ENCODE measurements at places on chromosomes 4 and X. TPM values are rescaled to one million over a fixed set of nuclear protein-coding genes. Genes with fewer than 3 reads are reported as not detected.

DNA sequence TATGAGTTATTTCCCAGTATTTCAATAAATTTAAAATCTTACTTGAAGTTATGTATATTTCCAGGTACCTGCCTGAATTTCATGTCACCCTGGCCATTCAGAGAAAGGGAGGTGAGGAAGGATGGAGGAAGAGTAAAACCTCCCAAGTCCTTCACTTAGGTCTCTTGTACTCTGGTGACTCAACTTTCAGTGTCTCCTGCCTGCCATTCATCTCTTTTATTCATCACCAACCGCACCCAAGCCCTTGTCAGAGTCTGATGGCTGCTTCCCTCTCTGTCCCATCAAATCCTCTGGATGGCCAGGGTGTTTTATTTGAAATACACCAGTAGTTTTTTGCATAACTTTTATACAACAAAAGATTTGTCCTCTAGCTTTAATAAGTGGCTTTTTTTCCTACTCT, 17.8 kb downstream of the TMPRSS11E start:
- no peak for DNase-seq

DNA sequence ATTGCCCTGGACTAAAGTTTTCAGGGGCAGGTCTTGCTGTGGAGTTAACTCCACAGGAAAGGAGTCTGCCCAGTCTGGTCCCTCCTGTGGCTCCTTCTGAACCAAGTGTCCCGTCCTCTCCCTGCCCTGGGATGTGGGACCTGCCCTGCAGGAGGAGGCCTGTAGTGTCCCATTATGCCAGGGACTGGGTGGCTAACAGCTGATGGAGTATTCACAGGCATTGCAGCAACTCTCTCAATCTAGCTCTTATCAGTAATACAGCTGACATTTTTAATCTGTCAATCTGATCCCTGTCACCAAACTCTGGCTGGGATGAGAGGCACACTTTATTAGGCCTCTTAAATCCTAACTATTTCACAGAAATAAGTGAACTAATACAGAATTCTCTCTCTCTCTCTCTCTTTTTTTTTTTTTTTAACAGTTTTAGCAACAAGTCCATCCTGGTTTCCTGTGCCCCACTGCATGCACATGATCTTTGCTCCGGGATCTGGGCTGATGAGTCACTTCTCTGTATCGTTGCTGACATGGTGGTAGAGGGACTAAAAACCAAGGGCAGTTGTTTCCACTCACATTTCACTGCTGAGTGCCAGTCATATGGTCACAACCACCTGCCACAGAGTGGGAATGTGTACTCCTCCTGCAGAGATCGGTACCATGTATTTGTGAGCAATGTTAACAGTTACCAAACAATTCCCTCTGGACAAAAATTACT, 39.1 kb downstream of the HAND2 start:
- no peak for DNase-seq

GRCh38 chrX:40468033-40468846, 112.5 kb upstream of the ATP6AP2 start:
- peak; percentile 41 for DNase-seq

DNA sequence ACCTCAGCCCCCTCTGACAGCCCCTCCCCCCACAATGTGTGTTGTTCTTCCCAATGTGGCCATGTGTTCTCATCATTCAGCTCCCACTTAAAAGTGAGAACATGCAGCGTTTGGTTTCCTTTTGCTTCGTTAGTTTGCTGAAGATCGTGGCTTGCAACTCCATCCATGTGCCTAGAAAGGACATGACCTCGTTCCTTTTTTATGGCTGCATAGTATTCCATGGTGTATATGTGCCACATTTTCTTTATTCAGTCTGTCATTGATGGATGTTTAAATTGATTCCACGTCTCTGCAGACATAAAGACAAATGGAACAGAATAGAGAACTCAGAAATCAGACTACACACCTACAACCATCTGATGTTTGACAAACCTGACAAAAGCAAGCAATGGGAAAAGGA, 46.0 kb downstream of the ARX start:
- no peak for DNase-seq

DNA sequence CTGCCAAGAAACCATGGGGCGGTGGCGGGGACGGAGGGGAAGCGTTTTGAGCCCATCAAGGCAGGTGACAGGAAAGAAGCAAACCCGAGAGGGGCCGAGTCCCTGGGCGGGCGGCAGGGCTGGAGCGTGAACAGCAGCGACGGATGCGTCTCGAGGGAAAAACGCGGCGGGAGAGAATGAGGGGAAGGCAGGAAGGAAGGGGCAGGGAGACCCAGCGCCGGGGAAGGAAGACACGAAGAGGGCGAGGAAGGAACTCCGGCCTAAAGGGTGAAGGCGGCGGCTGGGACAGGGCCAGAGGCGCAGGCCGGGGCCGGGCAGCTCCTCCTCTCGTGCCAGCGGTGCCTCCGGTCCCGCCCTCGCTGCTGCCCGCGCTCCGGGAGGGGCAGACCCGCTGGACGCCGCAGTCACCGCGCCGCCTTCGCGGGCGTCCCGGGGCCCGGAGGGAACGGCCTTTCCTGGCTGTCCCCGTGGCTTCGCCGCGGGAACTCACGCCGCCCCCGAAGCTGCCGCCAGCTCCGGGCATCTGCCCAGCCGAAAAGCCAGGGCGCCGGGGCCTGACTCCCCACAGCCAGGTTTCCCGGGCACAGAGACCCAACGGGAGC, 751 bp upstream of the RGS12 start:
- peak; percentile 48 for DNase-seq

DNA sequence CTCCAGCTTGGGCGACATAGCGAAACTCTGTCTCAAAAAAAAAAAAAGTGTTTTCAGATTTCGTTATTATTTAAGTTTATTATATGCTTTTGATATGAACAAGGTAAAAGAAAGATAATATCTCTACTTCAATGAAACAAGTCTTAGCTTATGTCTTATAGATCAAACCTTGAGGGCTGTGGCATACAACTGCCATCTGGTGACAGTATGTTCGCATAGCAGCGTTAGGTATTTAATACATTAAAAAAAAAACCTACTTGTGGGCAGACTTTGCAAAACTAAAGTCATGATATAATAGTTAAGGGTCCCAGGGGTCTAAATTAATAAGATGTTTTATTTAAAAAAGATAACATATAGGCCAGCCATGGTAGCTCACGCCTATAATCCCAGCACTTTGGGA, 161.2 kb upstream of the AMOT start:
- no peak for DNase-seq

GRCh38 chr4:72360075-72360474, 208.9 kb downstream of the ADAMTS3 start:
- DNase-seq = no peak

DNA sequence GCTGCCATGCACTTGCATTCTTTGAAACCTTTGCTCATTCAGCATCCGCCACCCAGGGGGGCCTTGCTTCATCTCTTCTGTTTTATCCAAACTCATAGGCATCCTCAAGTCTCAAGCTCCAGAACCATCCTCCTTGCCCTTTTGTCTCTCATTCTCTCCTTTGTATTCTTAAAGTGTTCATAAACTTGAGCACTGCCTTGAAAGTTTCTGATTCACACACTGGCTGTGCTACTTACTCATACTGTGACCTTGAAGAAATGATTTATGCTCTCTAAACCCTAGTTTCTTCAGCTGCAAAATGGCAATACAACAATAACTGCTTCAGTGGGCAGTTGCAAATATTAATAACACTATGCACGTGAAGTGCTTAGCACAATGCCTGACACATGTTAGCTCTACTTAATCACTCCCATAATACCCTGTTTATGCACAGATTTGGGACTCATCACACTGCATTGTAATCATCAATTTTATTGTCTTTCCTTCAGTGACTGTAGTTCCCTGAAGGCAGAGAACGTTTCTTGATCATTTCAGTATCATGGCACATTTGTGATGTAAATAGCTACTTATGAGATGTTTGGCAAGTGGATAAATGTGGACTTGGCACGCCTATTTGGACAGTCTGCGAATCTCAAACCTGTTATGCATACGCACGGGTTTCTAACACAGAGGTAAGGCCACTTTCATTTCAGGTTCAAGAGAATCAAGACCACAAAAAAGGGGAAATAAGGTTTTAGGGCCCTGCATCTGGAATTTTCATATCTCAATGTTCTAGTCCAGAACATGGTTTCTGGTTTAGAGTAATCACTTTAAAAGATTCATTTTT, 291.0 kb downstream of the LDB2 start:
- no peak for DNase-seq

GRCh38 chrX:38081909-38082308, 75.6 kb downstream of the SYTL5 start:
- no peak for DNase-seq

- peak; percentile 9 for DNase-seq
These were observed 326.3 kb downstream of the RAPGEF2 start for GRCh38 chr4:159428975-159429692.

GRCh38 chr4:102298716-102299115, 46.6 kb downstream of the SLC39A8 start:
- DNase-seq = no peak

DNA sequence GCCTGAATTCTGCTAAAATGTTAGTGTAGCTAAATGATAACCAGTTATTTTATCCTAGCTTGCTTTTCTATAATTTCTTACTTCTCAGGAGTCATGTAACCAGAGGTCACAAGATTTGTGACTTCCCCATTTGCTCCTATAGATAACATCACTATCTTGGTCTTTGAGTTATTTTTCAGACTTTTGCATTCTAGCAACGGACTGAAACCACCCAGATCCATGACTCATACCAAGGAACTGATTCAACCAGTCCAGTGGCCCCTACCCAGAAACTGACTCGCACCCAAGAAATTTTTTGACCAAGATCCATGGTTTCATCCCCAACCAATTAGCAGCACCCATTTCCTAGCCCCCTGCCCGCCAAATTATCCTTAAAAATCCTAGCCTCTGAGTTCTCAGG, 50.0 kb downstream of the IQCM start:
- DNase-seq = no peak

- DNase-seq = no peak
These were observed 37.4 kb downstream of the CCNG2 start for GRCh38 chr4:77194366-77194765.

DNA sequence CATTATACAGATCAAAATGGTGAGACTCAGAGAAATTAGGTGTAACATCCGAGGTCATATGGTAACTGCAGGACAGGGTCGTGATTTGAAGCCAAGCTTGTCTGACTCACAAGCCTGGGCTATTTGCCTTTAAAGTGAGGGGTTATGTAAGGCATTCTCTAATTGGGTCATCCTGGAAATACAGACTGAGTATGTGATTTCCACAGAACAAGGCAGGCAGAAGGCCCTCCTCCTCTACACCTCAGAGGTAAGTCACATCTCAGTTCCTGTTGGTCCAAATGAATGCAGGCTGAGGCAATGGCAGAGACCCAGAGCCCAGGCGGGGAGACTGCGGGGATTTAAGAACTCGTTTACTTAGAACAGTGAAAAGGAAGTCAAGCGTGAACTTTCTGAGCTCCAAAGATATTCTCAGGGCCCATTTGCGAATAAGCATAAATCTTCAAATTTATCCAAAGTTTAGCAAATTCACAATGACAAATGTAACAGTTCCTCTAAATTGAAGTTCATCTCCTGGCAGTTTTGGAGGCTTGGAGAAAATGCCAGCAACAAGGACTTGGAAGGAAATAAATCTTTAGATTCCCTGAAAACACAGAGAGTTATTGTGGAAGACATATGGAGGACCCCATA, 153.3 kb downstream of the LDB2 start:
- DNase-seq = peak; percentile 25

DNA sequence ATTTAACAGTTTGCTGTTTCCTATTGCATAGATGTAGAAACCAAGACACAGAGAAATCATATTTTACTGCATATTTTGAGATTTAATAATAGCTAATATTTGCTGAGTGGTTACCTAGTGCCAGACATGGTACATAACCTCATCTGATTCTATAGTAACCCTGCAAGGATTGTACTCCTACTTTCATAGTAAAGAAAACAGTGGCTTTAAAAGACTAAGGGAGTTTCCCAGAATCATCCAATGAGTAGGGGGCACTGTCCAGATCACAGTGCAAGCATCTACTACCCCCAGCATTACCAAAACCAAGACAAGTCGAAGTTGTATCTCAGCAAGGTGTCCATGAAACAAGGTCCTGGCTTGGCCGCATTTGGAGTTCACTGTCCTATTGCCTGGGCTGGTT, 224.5 kb upstream of the TENM3 start:
- no peak for DNase-seq

HSFX3 gene
- polyA plus RNA-seq = not detected

BTC gene
- 5.5 TPM for polyA plus RNA-seq

TLR2 gene
- polyA plus RNA-seq = 46.2 TPM

GUCY1B1 gene
- 52.2 TPM for polyA plus RNA-seq

Measured in right lung (tissue), 10 donors.